ENCODE measurements at places on chromosomes 12 and 14. TPM values are rescaled to one million over a fixed set of nuclear protein-coding genes. Genes with fewer than 3 reads are reported as not detected.

DNA sequence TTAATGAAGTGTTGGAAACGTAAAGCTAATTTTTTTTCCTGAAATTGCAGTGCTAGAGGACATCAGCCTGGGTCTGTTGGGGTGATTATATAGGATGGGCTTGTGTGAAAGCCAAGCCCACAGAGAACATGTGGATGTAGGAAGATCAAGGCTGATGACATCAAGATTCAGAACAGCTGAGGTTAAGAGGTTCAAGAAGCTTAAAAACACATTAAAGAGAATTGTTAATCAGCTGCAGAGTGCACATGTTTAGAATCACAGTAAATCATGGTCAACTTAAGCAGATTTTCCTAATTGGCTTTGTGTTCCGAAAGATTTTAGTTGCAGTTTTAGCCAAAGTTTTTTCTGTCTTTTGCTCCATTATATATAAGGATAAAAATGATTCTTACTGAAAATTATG is 87.9 kb upstream of the PRICKLE1 start:
- H3K4me3 ChIP-seq = no peak overlapping the region
- DNase-seq = no peak
- no peak overlapping the region for H3K27ac ChIP-seq
- H3K36me3 ChIP-seq = no peaks in the 10 kb centered on the region

GRCh38 chr12:6326316-6327228 is 15.3 kb downstream of the TNFRSF1A start:
- peaks cover 28% of the 10 kb centered on the region for H3K4me1 ChIP-seq
- H3K4me3 ChIP-seq = no peak overlapping the region
- H3K27me3 ChIP-seq = no peaks in the 10 kb centered on the region
- H3K36me3 ChIP-seq = peaks cover 31% of the 10 kb centered on the region
- DNase-seq = peak; percentile 82
- no peak overlapping the region for H3K27ac ChIP-seq

GRCh38 chr12:22657538-22657937 is 32.6 kb downstream of the ETNK1 start:
- H3K27ac ChIP-seq = no peak overlapping the region
- H3K4me1 ChIP-seq = peaks cover 12% of the 10 kb centered on the region
- no peak for DNase-seq

- no peaks in the 10 kb centered on the region for H3K36me3 ChIP-seq
- H3K4me3 ChIP-seq = no peak overlapping the region
- no peak overlapping the region for H3K27ac ChIP-seq
- peak; percentile 27 for DNase-seq
- no peaks in the 10 kb centered on the region for H3K27me3 ChIP-seq
Observed at GRCh38 chr14:50340963-50341362, 28.8 kb downstream of the DMAC2L start.

- H3K4me3 ChIP-seq = no peak overlapping the region
- no peaks in the 10 kb centered on the region for H3K27me3 ChIP-seq
- no peak overlapping the region for H3K27ac ChIP-seq
- peaks cover 17% of the 10 kb centered on the region for H3K4me1 ChIP-seq
- H3K36me3 ChIP-seq = no peaks in the 10 kb centered on the region
Observed at GRCh38 chr12:81084811-81085350, 7.0 kb downstream of the ACSS3 start.

GDF3 gene
- total RNA-seq = not detected

AQP2 gene
- total RNA-seq = not detected

DNA sequence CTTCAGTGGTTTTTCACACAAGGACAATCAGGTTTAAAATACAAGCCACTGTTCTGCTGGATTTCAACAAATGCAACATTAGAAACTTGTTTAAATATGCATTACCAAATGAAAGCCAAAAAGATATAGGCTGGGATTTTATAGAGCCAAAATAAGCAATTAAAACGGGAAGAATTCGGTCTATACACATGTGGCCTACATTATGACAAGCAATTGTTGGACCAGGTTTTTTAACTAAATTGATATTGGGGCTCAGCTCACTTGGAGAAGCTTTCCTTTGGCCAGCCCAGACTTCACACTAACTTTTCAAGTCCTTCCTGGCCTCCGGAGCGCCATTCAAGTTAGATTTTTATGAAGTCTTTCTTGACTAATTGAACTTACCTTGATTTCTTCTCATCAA is 16.9 kb upstream of the PDE3A start:
- H3K27me3 ChIP-seq = no peaks in the 10 kb centered on the region
- no peaks in the 10 kb centered on the region for H3K36me3 ChIP-seq
- no peak overlapping the region for H3K4me3 ChIP-seq
- DNase-seq = no peak

GRCh38 chr12:106956048-106956578 is 406 bp downstream of the TMEM263 start:
- peak overlapping the region; percentile 92 for H3K27ac ChIP-seq
- DNase-seq = peak; percentile 58
- no peaks in the 10 kb centered on the region for H3K36me3 ChIP-seq
- peaks cover 6% of the 10 kb centered on the region for H3K4me1 ChIP-seq
- peak overlapping the region; percentile 62 for H3K4me3 ChIP-seq
- H3K27me3 ChIP-seq = no peaks in the 10 kb centered on the region

- H3K4me3 ChIP-seq = no peak overlapping the region
- H3K27ac ChIP-seq = no peak overlapping the region
- H3K36me3 ChIP-seq = no peaks in the 10 kb centered on the region
- peaks cover 4% of the 10 kb centered on the region for H3K27me3 ChIP-seq
Observed at GRCh38 chr14:76834241-76834661, 8.0 kb downstream of the LRRC74A start.

COCH gene
- total RNA-seq = 87.6 TPM

DNA sequence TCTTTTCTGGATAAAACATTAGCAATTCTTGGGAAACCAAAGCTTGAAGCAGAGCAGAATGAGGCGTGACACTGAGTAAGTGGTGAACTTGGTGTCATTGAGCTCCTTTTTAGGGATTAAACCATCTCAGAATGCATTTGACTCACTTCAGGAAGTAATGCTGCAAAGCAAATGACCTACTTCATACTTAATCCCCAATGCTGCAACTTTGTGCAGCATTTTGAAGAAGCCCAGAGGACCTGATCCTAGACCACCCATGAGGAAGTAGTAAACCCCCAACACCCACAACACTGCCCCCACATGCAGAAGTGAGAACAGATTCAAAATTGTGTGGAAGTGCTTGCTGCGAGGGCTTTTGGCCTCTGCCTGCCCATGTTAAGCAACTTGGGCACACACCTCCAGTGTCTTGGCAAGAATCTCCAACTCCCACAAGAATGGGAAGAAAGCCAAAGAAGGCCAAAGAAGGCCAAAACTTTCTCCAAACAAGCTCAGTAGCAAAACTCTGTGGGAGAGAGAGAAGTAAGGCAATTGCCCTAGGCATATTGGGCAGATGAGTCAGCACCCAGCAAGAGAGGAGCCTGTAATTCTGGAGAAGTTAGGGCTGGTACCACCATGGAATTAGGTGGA is 69.2 kb upstream of the ETV6 start:
- H3K27ac ChIP-seq = peak overlapping the region; percentile 63
- H3K27me3 ChIP-seq = no peaks in the 10 kb centered on the region
- DNase-seq = peak; percentile 89
- H3K36me3 ChIP-seq = no peaks in the 10 kb centered on the region
- H3K4me1 ChIP-seq = peaks cover 28% of the 10 kb centered on the region
- H3K4me3 ChIP-seq = no peak overlapping the region

- peaks cover 21% of the 10 kb centered on the region for H3K27me3 ChIP-seq
- H3K4me1 ChIP-seq = no peaks in the 10 kb centered on the region
- H3K36me3 ChIP-seq = no peaks in the 10 kb centered on the region
Observed at GRCh38 chr14:36099619-36100018, 76.9 kb downstream of the PTCSC3 start.

DNA sequence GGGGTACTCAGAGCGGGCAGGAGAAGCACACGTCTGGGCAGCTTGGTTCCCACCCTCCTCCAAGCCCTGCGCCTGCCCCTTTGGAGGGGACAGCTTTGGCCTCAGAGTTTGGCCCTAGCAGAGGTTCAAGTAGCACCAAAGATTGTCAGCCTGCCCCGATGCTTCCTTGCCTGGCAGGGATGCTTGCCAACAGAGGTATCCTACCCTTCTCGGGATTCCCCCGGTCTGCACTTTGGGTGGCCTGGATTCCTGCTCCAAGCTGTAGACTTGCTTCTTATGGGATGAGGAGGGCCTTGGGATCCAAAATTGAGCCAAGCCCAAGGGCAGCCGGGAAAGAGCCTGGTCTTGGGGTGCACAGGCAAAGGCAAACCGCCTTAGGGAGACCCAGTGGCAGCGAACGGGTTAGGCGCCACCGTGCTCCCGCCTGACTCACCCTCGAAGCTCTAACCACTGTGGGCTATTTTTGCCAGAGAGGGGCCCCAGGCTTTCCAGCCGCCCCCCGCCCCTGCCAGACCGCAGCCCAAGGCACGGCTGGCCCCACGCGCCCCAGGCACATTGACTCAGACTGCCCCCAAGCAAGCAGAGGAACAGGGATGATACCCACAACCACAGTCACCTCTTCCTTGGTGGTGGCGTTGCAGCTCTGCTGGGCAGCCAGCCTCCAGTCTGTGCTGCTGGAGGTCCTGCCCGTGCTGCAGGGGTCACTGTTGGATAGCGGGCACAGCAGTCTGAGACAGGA is 847 bp upstream of the WNT10B start:
- H3K27ac ChIP-seq = no peak overlapping the region
- peak overlapping the region; percentile 46 for H3K4me3 ChIP-seq
- no peaks in the 10 kb centered on the region for H3K36me3 ChIP-seq
- DNase-seq = no peak
- H3K27me3 ChIP-seq = peaks cover 49% of the 10 kb centered on the region
- H3K4me1 ChIP-seq = peaks cover 16% of the 10 kb centered on the region

GRCh38 chr12:75725521-75726111 is 214.2 kb upstream of the KRR1 start:
- DNase-seq = peak; percentile 73
- H3K27me3 ChIP-seq = no peaks in the 10 kb centered on the region
- H3K36me3 ChIP-seq = no peaks in the 10 kb centered on the region
- no peak overlapping the region for H3K4me3 ChIP-seq
- peak overlapping the region; percentile 13 for H3K27ac ChIP-seq
- H3K4me1 ChIP-seq = peaks cover 59% of the 10 kb centered on the region

- H3K27ac ChIP-seq = no peak overlapping the region
- peak; percentile 25 for DNase-seq
- peaks cover 11% of the 10 kb centered on the region for H3K27me3 ChIP-seq
- H3K4me3 ChIP-seq = no peak overlapping the region
- no peaks in the 10 kb centered on the region for H3K36me3 ChIP-seq
Observed at GRCh38 chr12:52390739-52391617, 5.5 kb upstream of the KRT84 start.

DNA sequence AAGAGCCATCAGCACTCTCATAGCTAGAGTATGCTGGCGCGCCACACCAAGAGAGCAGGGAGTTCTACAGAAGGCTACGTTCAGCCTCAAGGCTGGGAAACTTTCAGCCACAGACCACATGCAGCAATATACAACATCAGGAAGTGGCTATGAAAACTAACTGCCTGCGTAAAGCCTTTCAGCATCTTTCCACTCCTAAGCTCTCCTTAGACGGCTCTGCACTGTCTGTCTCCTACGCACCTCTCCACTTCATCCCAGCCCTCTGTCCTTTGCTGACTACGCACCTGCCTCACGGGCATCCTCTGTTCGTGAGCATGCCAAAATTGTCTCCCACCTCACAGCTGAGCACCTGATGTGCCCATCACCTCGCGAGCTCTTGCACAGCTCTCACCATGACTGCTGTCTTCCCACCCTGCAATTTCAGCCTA is 9.7 kb downstream of the MPHOSPH9 start:
- no peaks in the 10 kb centered on the region for H3K27me3 ChIP-seq
- peaks cover 56% of the 10 kb centered on the region for H3K36me3 ChIP-seq
- peaks cover 15% of the 10 kb centered on the region for H3K4me1 ChIP-seq
- no peak for DNase-seq

- no peaks in the 10 kb centered on the region for H3K27me3 ChIP-seq
- no peak for DNase-seq
- H3K27ac ChIP-seq = no peak overlapping the region
- no peaks in the 10 kb centered on the region for H3K36me3 ChIP-seq
Observed at GRCh38 chr14:37023875-37024565, 148.4 kb downstream of the SLC25A21 start.

CYP27B1 gene
- 4.5 TPM for total RNA-seq

Measured in A673 (cell line).